ENCODE measurements at places on chromosomes 2 and 18. TPM values are rescaled to one million over a fixed set of nuclear protein-coding genes. Genes with fewer than 3 reads are reported as not detected.

APOB gene
- under 0.01 TPM for total RNA-seq

DNA sequence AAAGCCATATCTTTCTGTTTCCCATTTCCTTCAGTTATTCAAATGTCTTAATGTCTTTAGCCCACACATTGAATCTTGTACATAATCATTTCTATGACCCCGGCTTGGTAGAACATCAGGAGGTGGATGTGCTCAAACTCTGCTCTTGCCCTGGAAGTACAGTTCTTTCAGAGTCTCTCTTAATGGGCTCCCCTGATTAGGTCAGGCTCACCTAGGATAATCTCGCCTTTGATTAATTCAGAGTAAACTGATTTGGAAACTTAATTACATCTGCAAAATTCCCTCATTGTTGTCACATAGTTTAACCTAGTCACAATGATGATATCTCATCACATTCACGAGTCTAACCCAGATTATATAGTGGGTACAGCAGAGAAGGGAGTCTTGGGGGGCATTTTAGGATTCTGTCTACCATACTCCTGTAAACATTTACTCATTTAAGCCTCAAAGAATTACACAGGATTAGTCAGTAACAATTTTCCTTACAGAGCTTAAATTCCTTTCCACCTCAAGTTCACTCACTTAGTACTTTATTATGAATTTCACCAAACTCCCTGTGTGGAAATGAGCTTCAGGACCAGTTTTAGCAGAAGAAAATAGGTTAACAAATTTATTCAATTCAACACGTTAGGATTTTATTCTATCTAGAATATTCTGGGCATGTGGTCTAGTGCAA is 135.5 kb downstream of the FHOD3 start:
- no peak for DNase-seq

GRCh38 chr2:8247905-8248622 is 433.8 kb upstream of the ID2 start:
- DNase-seq, result peak; percentile 6

UGT1A4 gene
- not detected for total RNA-seq

UGT1A1 gene
- total RNA-seq, result not detected

DNA sequence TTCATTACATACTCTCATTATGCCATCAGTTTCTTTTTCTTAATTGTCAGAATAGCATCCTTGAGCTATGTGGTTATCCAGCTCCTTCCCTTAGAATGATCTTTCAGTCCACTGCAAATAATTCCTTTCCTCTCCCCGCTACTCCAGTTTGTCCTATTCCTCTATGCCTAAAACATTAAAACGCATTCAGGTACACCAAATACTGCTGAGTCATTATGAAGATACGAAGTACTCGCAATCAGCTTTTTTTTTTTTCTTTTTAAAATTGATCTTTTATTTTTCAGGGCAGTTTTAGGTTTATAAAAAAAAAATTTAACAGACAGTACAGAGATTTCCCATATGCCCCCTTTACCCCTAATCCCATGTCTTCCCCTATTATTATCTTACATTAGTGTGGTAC is 164.8 kb upstream of the TMEM200C start:
- DNase-seq, result no peak

RND3 gene
- total RNA-seq, result 331 TPM

CDH2 gene
- total RNA-seq, result 111 TPM

GRCh38 chr2:41736105-41736567 is 311.7 kb upstream of the PKDCC start:
- no peak for DNase-seq

- DNase-seq, result no peak
Measured at GRCh38 chr2:45394216-45394615, 216.9 kb downstream of the SRBD1 start.

- peak; percentile 46 for DNase-seq
Measured at GRCh38 chr2:190050001-190050400, 12.5 kb downstream of the MSTN start.

LCT gene
- total RNA-seq, result under 0.01 TPM

ABCA12 gene
- total RNA-seq, result under 0.01 TPM

LAMA3 gene
- 0.18 TPM for total RNA-seq

DNA sequence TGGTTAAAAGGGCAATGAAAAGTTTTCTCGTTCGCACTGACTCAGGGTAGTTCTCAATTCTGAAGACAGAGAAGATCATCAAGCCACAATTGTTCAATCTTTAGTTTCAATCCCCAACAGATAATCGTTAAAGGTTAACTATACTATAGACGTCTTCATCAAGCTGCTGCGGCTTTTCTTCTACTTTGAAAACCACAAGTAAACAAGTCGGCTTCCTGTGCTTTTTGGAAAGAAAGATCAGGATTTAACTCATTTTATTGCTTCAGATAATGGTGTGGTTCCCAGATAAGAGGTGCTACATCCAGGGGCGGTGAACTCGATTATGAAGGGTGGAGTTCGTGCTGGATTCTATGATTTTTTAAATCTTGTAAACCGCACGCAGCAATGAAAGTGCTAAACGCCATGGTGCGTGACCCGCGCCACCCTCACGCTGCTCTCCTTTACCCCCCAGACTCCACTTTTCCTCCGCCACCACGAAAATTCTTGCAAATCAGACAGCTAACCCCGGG is 545 bp upstream of the CDCA7 start:
- DNase-seq, result no peak

DNA sequence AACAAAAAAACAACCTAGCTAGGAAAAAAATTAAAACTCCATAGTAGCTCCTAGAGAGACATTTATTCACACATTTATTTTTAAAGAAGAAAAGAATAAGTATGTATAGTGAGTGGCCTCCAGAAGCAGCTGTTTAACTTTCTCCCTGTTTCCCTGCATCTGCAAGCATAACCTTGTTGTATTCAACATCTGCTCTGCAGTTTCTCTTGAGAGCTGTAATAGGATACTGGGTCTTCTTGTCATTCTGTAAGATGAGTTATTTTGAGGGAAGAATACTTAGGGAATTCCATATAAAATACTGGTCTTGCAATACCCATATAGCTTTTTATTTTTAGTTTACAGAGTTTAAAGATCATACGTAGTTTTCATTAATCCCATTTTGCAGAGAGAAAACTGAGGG is 246.6 kb downstream of the LRRTM1 start:
- DNase-seq, result no peak

MTIF2 gene
- 33.3 TPM for total RNA-seq

DNA sequence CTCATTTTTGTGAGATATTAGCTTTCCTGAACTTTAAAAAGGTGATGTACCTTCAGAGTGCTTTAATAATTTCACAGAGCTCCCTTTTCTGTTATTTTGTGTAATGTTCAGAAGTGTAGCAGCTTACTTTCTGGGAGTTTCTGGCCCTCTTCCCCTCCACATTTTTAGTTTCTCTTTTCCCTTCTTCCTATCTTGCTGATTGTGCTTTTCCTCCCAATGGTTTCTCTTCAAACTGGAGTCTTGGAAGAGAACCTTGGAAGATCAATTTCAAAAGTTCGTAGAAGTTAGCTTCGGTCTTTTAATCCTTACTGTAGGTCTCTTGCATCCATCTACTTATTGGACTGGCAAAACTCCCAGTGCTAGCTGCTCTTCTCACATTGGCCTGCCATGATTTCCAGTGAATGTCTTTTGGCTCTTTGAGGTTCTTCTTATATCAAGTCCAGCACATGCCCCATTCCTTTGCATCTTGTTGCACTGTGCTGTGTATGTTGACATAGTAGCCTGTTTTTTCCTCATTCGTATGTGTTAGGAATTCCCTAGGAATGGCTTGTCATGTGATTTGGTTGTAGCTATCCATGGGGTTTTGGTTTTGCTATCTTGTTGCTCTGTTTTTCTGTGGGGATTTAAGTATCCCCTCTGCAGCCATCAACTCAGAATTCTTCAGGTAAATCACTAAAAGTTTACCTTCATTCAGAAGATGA is 7.8 kb downstream of the CCNT2 start:
- peak; percentile 20 for DNase-seq

PDE1A gene
- 0.90 TPM for total RNA-seq

DNA sequence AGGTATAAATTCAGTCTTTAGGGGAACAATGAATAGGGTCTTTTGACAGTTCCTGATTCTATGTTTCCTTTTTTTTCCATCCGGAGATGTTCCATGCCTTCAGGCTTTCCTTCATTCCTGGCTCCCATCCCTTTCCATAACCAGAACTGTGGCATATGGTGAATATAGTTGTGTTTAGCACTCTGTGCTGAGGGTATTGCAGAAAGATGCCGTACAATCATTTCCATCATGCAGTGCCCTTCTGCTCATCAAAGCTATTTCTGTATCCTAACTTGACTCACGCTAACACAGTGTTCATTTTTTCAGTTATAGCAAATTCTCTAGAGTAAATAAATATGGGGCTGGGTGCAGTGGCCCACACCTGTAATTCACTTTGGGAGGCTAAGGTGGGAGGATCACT is 131.9 kb upstream of the EML6 start:
- no peak for DNase-seq

GRCh38 chr2:99637159-99637697 is 147.4 kb upstream of the REV1 start:
- DNase-seq, result no peak

TEKT4 gene
- total RNA-seq, result not detected

DNA sequence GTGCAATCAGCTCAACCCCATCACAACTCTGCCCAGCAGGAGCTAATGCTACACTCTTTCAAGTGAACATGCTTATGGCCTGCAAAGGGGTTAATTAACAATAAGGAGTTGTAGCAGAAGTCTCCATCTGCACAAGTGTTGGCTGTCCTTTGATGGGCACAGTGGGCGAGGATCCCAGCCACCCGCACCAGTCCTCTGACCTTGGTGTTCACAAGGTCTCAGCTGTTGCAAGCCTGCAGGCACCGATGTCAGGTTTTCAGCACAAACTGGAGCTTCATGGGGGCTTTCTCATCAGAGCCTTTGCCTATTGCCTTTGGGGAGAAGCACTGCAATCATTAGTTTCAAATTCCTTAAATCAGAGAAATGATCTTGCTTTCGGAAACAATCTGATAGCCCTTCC is 60.9 kb upstream of the TMEM178A start:
- no peak for DNase-seq

DNA sequence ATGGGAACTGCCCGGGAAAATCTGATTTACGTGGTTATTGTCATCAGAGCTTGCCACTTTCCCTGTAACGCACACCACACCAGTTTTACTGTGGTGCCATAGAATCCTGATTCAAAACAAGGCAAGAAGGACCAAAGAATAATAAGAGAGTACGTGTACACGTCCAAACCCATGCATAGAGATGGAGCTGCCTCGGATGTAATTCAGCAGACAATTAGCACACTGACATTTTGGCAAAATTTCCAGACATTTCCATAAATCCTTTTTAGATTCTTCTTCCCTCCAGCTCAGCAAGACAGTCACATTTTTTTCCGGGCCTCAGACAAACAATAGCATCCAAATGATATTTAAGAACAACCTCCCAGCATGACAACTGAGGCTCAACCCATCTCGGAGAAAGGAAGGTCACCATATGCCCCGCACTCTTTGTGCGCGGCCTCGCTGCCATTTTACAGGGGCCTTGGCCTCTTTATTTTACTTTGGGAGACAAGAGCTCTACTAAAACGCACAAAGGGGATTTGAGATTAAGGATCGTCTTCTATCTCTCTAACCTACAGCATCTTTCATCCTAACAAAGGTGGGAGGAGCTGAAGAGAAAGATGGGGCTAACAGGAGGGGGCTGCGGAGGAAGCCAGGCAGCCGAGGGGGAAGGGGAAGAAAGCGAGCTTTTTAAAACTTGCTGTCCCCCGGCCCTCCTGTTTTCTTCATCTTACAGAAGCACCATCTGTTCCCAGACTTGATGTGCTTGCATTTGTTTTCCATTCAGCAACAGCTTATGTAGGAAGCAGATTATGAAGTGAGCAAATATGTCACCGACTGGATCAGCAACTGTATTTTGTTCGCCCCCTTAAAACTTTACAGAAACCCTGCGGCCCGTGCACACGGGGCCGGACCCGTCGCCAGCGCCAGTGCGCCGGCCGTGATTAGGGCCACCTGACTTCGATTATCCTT is 61.0 kb downstream of the CDCA7 start:
- DNase-seq, result no peak

DNA sequence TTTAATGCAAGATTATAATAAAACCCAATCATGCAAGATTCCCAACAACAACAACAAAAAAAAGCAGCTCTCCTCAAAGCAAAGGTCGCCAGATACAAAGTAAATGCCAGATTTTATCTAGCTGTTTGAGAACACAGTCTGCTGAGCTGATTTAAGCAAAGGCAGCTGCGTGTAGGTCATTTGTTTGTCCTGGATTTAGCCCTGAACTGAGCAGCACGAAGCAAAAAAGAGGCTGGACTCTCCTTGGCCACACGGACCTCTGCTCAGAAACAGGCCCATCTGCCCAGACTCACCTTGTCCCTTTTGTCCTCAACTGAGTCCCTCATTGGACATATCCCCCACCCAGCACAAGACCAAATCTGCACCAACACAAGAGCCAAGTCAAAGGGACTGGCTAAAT is 91.5 kb downstream of the PID1 start:
- DNase-seq, result no peak

GRCh38 chr18:75783566-75784281 is 356.2 kb upstream of the SMIM21 start:
- no peak for DNase-seq

GRCh38 chr2:238573916-238574315 is 147.2 kb downstream of the ASB1 start:
- DNase-seq, result no peak

Data from IMR-90 (cell line).